ENCODE measurements at places on chromosomes 16 and 17. TPM values are rescaled to one million over a fixed set of nuclear protein-coding genes. Genes with fewer than 3 reads are reported as not detected.

- no peak overlapping the region for H3K4me3 ChIP-seq
- H3K27me3 ChIP-seq: no peaks in the 10 kb centered on the region
- no peaks in the 10 kb centered on the region for H3K36me3 ChIP-seq
- DNase-seq: no peak
- H3K27ac ChIP-seq: no peak overlapping the region
- H3K4me1 ChIP-seq: peaks cover 18% of the 10 kb centered on the region
These were observed 28.6 kb upstream of the BAHCC1 start for GRCh38 chr17:81366648-81367047.

DNA sequence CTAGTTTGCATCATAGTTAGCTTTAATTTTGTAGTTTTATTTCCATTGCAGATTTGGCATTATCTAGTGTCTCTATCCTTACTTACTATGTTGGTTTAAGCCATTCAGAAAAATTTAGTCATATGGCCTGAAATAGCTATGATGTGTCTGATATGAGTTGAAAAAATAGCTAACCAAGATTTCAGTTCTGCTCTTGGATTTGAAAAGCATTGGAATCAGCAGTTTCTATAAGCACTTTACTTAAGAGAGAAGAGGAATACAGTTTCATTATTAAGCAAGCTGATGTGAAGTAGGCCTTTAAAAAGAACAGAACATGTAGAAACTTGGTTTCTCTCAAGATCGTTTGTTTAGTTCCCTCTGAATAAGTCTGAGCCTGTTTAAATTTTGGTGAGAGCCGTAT, 25.9 kb downstream of the LPCAT2 start:
- H3K27ac ChIP-seq: no peak overlapping the region
- no peak overlapping the region for H3K4me3 ChIP-seq
- DNase-seq: no peak
- H3K36me3 ChIP-seq: peaks cover 6% of the 10 kb centered on the region
- H3K4me1 ChIP-seq: no peaks in the 10 kb centered on the region

- no peak overlapping the region for H3K27ac ChIP-seq
- no peaks in the 10 kb centered on the region for H3K36me3 ChIP-seq
- H3K4me1 ChIP-seq: no peaks in the 10 kb centered on the region
- H3K4me3 ChIP-seq: no peak overlapping the region
- H3K27me3 ChIP-seq: no peaks in the 10 kb centered on the region
- no peak for DNase-seq
These were observed 15.1 kb upstream of the SLC52A1 start for GRCh38 chr17:5050278-5050677.

DNA sequence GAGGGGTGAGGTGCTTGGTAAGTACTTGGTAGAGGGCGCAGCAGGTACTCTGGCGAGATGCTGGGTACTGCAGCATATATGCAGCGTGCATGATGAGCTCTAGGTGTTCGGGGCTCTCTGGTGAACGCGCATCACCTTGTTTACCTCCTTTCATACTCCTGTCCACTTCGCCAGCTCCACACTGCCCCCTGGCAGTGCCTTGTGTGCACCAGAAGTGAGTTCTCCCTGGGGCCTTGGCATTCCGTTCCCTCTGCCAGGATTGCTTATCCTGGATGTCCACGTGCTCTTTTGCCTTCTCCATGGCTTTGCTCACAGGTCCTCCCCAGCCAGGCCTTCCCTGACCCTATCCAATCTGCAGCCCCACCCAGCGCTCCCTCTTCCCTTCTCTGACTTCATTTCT, 154.2 kb downstream of the MRM1 start:
- H3K4me1 ChIP-seq: no peaks in the 10 kb centered on the region
- H3K4me3 ChIP-seq: no peak overlapping the region
- H3K27me3 ChIP-seq: peaks cover 17% of the 10 kb centered on the region
- H3K36me3 ChIP-seq: peaks cover 6% of the 10 kb centered on the region
- DNase-seq: peak; percentile 35

- no peaks in the 10 kb centered on the region for H3K27me3 ChIP-seq
- H3K36me3 ChIP-seq: no peaks in the 10 kb centered on the region
- no peak for DNase-seq
- peaks cover 6% of the 10 kb centered on the region for H3K4me1 ChIP-seq
- H3K4me3 ChIP-seq: no peak overlapping the region
- H3K27ac ChIP-seq: no peak overlapping the region
These were observed 4.4 kb downstream of the WFIKKN2 start for GRCh38 chr17:50839591-50840310.

- H3K4me1 ChIP-seq: peaks cover 23% of the 10 kb centered on the region
- no peak for DNase-seq
- H3K36me3 ChIP-seq: peaks cover 4% of the 10 kb centered on the region
These were observed 476.4 kb downstream of the HS3ST3B1 start for GRCh38 chr17:14777291-14777690.

DNA sequence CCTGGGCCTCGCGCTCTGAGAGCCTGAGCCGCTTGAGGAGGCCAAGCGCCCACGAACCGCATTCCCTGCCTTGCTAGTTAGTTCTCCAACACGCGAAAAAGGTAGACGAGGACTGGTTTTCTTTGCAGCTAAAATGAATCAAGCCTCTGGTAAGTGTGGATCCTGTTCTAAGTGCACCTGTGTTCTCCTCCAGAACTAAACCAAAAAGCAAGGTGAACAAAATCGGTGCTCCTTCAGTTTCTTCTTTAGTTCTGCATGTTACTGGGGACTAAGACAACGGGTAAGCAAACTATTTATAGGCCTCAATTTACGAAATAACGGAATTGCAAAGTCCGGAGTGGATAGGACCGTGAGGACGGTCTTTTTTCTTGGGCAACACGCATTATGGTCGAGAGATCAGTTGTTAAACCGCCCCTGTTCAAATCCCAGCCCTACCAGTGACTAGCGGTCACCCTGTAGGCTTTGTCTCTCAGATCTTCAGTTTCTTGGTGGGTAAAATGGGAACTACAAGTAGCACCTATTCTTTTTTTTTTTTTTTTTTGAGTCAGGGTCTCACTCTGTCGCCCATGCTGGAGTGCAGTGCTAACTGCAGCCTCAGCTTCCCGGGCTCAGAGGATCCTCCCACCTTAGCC, 993 bp upstream of the ANKRD11 start:
- peak; percentile 28 for DNase-seq
- peaks cover 2% of the 10 kb centered on the region for H3K4me1 ChIP-seq
- H3K36me3 ChIP-seq: peaks cover 29% of the 10 kb centered on the region
- peak overlapping the region; percentile 86 for H3K27ac ChIP-seq

DNA sequence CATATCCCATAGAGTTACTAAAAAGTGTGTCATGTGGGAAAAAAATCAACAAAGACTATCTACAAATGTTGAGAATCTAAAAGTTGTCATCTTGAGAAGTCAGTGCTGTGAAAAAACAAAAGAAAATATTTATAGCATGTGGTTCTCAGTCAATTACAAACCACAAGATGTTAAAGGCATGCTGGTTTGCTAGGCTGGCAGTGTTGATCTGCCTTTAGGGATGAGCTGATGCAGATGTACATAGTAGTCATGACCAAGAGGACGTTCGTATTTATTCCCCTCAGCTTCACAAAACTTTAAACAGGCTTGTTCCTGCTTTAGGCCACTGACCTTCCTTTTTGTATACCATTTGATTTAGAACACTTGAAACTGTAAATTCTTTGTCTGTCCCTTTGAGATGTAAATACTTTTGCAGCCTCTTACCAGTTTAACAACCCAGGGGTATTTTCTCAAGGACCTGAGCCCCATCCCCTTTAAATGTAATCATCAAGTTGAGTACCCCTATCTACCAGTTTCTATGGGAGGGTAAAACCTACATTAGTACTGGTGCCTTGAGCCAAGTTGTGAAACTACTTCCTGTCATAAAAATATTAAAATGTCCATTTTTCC, 446.6 kb downstream of the KCNJ18 start:
- no peaks in the 10 kb centered on the region for H3K4me1 ChIP-seq
- no peak overlapping the region for H3K4me3 ChIP-seq
- no peak for DNase-seq
- H3K36me3 ChIP-seq: no peaks in the 10 kb centered on the region

DNA sequence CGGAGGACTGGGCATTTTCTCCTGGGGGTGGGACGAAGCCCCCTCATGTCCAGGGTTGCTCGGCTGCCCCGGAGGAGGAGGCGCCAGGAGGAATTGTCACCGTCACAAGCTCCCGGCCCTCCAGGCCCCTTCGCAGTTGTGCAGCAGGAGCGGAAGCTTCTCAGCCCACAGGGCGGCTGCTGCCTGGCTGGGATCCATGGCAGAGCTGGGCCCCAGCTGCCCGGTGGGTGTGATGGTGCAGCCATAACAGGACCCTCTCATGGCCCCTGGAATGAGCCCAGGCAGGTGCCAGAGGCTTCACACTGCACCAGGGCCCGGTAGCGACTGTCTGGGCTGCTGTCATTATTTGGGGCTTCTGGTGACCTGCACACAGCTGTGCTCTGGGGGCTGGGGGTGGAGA, 54.9 kb upstream of the GNG13 start:
- no peak overlapping the region for H3K4me3 ChIP-seq
- H3K4me1 ChIP-seq: no peaks in the 10 kb centered on the region
- no peak overlapping the region for H3K27ac ChIP-seq

DNA sequence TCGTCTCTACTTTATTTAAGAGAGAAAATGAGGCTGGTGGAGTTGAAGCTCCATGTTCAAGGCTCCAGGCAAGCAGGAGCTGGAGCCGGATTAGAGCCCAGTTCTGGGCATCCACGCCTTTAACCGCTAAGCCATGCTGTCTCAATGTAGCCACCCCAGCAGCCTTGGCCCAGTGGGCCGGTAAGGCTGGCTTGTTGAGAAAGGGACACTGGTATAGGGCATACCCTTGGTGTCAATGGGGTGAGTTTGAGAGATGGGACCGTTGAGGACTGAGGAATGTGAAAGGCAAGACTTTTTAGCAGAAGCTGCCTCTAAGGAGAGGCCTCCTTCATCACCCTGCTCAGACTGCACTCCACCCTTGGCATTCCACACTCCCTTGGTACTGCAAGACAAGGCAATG, 147.4 kb downstream of the CYLD start:
- DNase-seq: no peak
- no peak overlapping the region for H3K27ac ChIP-seq
- H3K36me3 ChIP-seq: no peaks in the 10 kb centered on the region
- no peaks in the 10 kb centered on the region for H3K4me1 ChIP-seq
- H3K27me3 ChIP-seq: peaks cover 34% of the 10 kb centered on the region

DNA sequence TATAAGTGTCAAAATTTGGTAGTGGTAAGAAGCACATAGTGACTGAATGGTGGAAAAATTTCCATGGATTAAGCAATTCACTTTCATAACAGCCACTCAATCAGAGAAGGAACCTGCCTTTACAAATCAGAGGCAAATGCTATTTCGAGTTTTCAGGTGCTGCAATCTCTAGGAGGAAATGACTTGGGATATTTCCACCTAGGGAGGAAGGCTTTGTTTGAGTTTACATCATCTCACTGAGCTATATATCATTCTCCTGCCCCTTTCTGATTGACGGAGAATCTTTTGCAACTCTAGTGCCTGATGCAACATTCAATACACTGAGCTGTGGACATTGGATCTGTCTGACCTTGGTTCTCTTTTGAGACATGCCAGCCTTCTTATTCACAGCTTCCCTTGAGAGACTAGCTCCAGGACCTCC, 26.3 kb downstream of the MARCHF10 start:
- DNase-seq: peak; percentile 95
- H3K27me3 ChIP-seq: no peaks in the 10 kb centered on the region
- H3K27ac ChIP-seq: peak overlapping the region; percentile 81
- no peak overlapping the region for H3K4me3 ChIP-seq
- H3K4me1 ChIP-seq: peaks cover 34% of the 10 kb centered on the region

DNA sequence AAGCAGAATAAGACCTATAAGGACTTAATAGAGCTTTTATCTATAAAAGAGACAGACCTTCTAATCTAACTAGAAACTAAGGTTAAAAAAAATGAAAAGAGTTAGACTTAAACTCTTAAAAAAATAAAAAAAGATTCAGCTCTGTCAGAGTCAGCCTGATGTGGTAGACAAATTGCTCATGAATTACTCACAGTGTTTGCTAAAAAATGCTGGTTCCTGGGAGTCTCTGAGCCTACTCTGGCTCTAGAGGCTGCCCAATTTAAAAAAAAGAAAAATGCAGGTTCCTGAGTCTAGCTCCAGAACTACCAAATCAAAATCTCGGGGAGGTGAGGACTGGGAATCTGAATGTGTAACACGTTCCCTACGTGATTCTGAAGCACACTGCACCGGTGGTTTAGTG, 18.1 kb downstream of the SOST start:
- no peaks in the 10 kb centered on the region for H3K27me3 ChIP-seq
- no peak overlapping the region for H3K4me3 ChIP-seq
- DNase-seq: peak; percentile 21
- H3K4me1 ChIP-seq: peaks cover 8% of the 10 kb centered on the region

DNA sequence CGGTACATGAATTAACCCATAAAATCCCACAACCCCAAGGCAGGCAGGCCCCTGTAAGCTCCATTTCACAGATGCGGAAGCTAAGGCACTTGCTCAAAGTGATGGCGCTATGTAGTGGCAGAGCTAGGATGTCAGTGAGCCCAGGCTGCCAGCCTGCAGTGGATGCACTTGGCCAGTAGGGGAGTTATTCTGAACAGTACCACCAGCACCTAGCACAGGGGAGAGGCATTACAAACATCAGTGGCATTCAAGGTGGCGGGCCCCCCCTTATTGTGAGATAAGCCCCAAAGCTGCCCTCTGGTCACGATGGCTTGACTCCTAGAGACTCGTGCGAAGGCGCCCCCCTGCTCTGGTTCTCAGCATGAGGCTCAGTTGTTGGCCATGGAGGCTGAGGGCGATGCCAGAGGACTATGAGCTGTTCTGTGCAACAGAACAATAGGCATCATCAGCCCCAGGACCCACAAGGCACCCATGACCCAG, 33.8 kb downstream of the GTF3C1 start:
- no peaks in the 10 kb centered on the region for H3K27me3 ChIP-seq
- no peak overlapping the region for H3K27ac ChIP-seq
- H3K36me3 ChIP-seq: peaks cover 39% of the 10 kb centered on the region
- DNase-seq: peak; percentile 32

DNA sequence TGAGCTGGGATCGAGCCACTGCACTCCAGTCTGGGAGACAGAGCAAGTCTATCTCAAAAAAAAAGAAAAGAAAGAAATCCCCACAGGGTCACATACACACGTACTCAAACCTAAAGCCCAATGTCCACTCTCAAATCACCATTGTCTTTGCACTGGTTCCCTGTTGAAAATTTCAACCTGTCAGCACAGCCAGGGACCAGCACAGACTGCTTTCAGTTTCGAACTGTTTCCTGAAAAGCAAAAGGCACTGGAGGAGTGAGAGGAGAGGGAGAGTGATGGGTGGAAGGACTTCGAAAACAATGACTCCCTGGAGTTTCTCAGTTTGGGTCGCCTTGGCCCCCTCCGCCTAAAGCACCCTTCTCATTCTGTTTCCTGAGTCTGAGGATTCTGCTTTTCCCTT, 9.0 kb upstream of the CD300C start:
- no peak overlapping the region for H3K4me3 ChIP-seq
- H3K27me3 ChIP-seq: no peaks in the 10 kb centered on the region
- H3K36me3 ChIP-seq: no peaks in the 10 kb centered on the region
- peaks cover 15% of the 10 kb centered on the region for H3K4me1 ChIP-seq
- no peak for DNase-seq
- no peak overlapping the region for H3K27ac ChIP-seq

GRCh38 chr16:57432989-57433388, 14.2 kb downstream of the CIAPIN1 start:
- H3K27ac ChIP-seq: no peak overlapping the region
- no peak for DNase-seq
- no peaks in the 10 kb centered on the region for H3K4me1 ChIP-seq

Gene RGS9
- 0.49 TPM for total RNA-seq

Gene ANKS3
- total RNA-seq: 29.9 TPM

Gene CCDC200
- not detected for total RNA-seq

Gene KRT31
- not detected for total RNA-seq

Gene HBZ
- not detected for total RNA-seq

Gene CD79B
- total RNA-seq: not detected

Gene HSD17B1
- total RNA-seq: 13.0 TPM

Gene TMEM92
- total RNA-seq: 1.1 TPM

Gene ITPRIPL2
- total RNA-seq: 53.7 TPM

Gene MMP25
- total RNA-seq: 0.26 TPM

Gene CFAP97D1
- total RNA-seq: not detected

Gene PRR11
- total RNA-seq: 35.7 TPM

Data from MCF 10A (cell line).